ENCODE measurements at places on chromosomes 11 and 22. TPM values are rescaled to one million over a fixed set of nuclear protein-coding genes. Genes with fewer than 3 reads are reported as not detected.

The DSCAML1 gene
- total RNA-seq, result 0.29 TPM

GRCh38 chr11:66727282-66728037 lies 1.6 kb downstream of the SPTBN2 start:
- no peak overlapping the region for H3K27ac ChIP-seq
- H3K36me3 ChIP-seq, result peaks cover 4% of the 10 kb centered on the region
- DNase-seq, result peak; percentile 46
- H3K4me3 ChIP-seq, result peak overlapping the region; percentile 45
- H3K27me3 ChIP-seq, result peaks cover 49% of the 10 kb centered on the region

- no peak overlapping the region for H3K4me3 ChIP-seq
- peaks cover 5% of the 10 kb centered on the region for H3K4me1 ChIP-seq
Observed at GRCh38 chr22:20639750-20640149, 132.3 kb downstream of the MED15 start.

DNA sequence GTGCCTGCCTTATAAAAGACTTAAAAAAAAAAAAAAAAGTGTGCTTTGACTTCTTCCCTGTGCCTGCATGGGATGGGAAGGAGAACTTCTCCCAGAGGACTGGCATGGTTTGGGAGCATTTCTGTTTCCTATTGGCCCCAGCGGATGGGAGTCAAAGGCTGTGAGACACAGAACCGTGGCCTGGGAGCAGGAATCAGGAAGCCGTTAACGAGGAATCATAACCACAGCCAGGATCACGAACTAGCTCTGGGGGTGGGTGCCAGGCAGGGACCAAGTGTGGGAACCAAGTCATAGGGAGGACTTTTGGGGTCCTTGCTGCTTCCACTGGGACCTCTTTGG lies 526 bp downstream of the C1QTNF6 start:
- H3K27ac ChIP-seq, result no peak overlapping the region
- peaks cover 39% of the 10 kb centered on the region for H3K4me1 ChIP-seq
- H3K27me3 ChIP-seq, result no peaks in the 10 kb centered on the region
- peaks cover 8% of the 10 kb centered on the region for H3K36me3 ChIP-seq

The PRG3 gene
- total RNA-seq, result not detected

DNA sequence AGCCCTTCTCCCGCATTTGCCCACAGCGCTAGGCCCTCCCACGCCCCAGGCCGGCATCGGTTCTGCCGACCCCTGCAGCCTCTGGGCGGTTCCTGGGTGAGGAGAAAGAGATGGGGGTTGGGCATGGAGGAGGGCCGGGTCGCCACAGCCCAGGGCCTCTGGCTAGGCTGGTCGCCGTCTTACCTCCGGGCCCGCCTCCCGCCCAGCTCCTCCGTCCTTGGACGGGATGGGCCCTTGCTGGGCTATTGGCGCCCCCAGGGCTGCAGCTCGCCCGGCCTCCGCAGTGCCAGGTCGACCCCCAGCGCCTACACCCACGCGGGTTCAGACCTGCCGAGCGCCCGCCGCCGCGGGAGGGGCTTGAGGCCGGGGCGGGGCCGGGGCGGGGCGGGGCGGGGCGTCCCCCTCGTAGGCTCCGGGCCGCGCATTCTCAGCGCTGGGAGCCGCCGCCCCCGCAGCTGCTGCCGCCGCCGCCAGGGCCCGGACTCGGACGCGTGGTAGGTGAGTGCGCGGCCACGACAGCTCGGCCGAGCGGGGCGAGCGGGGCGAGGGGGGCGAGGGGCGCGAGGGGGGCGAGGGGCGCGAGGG lies at the start of gene CD151:
Gene CD151, plus strand, starts transcription at position 424 of the 585 bp plus-strand sequence. CDS start 3,118 bp downstream, outside the sequence.
- H3K4me3 ChIP-seq, result peak within 1 kb of the TSS; percentile 65
- no peaks in the 10 kb centered on the region for H3K36me3 ChIP-seq
- H3K27ac ChIP-seq, result no peak within 1 kb of the TSS

The GDPD4 gene
- total RNA-seq, result not detected

DNA sequence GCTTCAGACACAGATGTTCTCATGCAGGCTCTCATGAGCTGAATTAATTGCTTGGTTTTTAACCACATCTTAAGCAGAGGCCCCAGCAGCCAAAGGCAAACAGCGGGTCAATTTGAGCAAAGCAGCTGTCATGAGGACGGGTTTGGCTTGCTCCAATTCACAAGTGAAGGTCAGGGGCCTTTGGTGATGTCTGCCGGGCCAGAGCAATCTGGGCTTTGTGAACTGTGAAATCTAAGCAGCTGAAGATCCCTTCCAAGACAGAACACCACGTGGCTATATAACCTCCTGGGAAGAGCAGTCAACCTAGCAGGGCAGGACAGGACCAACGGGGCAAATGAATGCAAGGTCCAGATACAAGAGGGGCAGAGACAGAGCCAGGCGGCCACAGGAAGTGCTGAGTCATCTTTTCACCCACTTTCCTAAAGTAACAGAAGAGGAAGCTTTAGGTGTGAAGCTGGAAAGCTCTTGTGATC lies 187.3 kb upstream of the B3GAT1 start:
- peaks cover 12% of the 10 kb centered on the region for H3K27me3 ChIP-seq
- no peak for DNase-seq
- no peak overlapping the region for H3K4me3 ChIP-seq
- no peaks in the 10 kb centered on the region for H3K36me3 ChIP-seq
- H3K4me1 ChIP-seq, result no peaks in the 10 kb centered on the region

GRCh38 chr11:115930291-115930690 lies 426.1 kb upstream of the CADM1 start:
- no peak overlapping the region for H3K27ac ChIP-seq
- H3K4me1 ChIP-seq, result peaks cover 6% of the 10 kb centered on the region
- peaks cover 4% of the 10 kb centered on the region for H3K27me3 ChIP-seq
- no peak for DNase-seq

The APOA4 gene
- total RNA-seq, result not detected

The FJX1 gene
- 0.62 TPM for total RNA-seq

The OR6M1 gene
- total RNA-seq, result not detected

- no peaks in the 10 kb centered on the region for H3K27me3 ChIP-seq
- H3K4me1 ChIP-seq, result no peaks in the 10 kb centered on the region
- no peak for DNase-seq
- H3K27ac ChIP-seq, result no peak overlapping the region
- H3K36me3 ChIP-seq, result no peaks in the 10 kb centered on the region
Observed at GRCh38 chr22:30627471-30627870, 8.1 kb upstream of the SLC35E4 start.

The HTR3A gene
- not detected for total RNA-seq

The TMEM225 gene
- not detected for total RNA-seq

GRCh38 chr11:119384332-119384731 lies 2.8 kb upstream of the USP2 start:
- H3K27ac ChIP-seq, result no peak overlapping the region
- no peak overlapping the region for H3K4me3 ChIP-seq
- H3K27me3 ChIP-seq, result no peaks in the 10 kb centered on the region
- DNase-seq, result no peak
- peaks cover 10% of the 10 kb centered on the region for H3K4me1 ChIP-seq
- no peaks in the 10 kb centered on the region for H3K36me3 ChIP-seq

- H3K36me3 ChIP-seq, result peaks cover 8% of the 10 kb centered on the region
- no peaks in the 10 kb centered on the region for H3K27me3 ChIP-seq
- no peaks in the 10 kb centered on the region for H3K4me1 ChIP-seq
- H3K27ac ChIP-seq, result no peak overlapping the region
- DNase-seq, result no peak
Observed at GRCh38 chr11:28342716-28343115, 234.5 kb downstream of the METTL15 start.

DNA sequence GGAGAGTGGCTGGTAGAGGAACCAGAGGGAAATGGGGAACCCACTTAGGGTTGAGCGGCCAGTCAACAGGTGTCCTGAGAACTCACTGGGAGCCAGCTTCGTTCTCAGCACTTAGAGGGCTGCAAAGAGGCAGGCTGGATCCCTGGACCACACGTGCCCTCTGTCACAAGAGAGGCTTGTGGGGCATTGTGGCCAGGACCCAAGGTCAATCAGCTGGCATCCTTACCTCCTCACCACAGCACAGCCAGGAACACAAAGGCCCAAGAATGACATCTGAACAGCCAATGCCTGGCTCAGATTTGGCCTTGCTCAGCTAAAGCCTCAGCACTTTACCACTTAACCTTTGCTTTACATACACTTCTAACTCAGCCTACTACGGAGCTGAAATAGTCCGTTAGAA lies 7.4 kb downstream of the MAPK8IP1 start:
- DNase-seq, result no peak
- peaks cover 18% of the 10 kb centered on the region for H3K27me3 ChIP-seq
- H3K4me3 ChIP-seq, result no peak overlapping the region
- no peak overlapping the region for H3K27ac ChIP-seq
- H3K36me3 ChIP-seq, result no peaks in the 10 kb centered on the region
- no peaks in the 10 kb centered on the region for H3K4me1 ChIP-seq

- no peak overlapping the region for H3K4me3 ChIP-seq
- DNase-seq, result no peak
- no peaks in the 10 kb centered on the region for H3K27me3 ChIP-seq
- H3K4me1 ChIP-seq, result peaks cover 79% of the 10 kb centered on the region
- peaks cover 23% of the 10 kb centered on the region for H3K36me3 ChIP-seq
Observed at GRCh38 chr11:96227244-96227643, 115.8 kb downstream of the MAML2 start.

DNA sequence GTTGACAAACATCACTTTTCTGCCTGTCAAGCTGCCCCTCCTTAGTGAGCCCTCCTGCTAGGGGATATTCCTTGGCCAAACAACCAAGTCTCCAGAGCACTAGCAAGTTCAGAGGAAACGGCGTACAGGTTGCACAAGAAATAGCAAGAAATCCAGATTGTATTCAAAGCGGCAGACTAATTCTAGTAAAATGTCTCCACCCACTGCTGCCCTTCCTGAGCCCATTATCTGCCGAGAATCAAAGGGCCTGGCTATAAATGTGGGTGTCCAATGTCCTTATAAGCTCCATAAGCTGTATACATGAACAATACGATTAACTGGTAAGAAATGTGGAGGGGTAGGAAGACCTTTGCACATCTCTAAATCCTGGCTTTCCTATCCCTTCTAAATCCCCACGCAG lies 44.0 kb upstream of the AKIP1 start:
- H3K4me3 ChIP-seq, result no peak overlapping the region
- H3K27ac ChIP-seq, result no peak overlapping the region
- no peaks in the 10 kb centered on the region for H3K36me3 ChIP-seq
- no peak for DNase-seq

GRCh38 chr11:39690856-39691255 lies 1768.6 kb downstream of the LRRC4C start:
- no peaks in the 10 kb centered on the region for H3K36me3 ChIP-seq
- no peak for DNase-seq
- no peak overlapping the region for H3K4me3 ChIP-seq
- no peak overlapping the region for H3K27ac ChIP-seq
- no peaks in the 10 kb centered on the region for H3K27me3 ChIP-seq

The GNB1L gene
- total RNA-seq, result 11.3 TPM

The LRP4 gene
- total RNA-seq, result not detected

GRCh38 chr11:112539741-112540140 lies 279.1 kb upstream of the PLET1 start:
- no peaks in the 10 kb centered on the region for H3K36me3 ChIP-seq
- H3K27ac ChIP-seq, result no peak overlapping the region
- peak; percentile 53 for DNase-seq
- H3K4me3 ChIP-seq, result no peak overlapping the region
- H3K4me1 ChIP-seq, result peaks cover 44% of the 10 kb centered on the region
- peaks cover 2% of the 10 kb centered on the region for H3K27me3 ChIP-seq

- peaks cover 42% of the 10 kb centered on the region for H3K4me1 ChIP-seq
- H3K27me3 ChIP-seq, result peaks cover 5% of the 10 kb centered on the region
- DNase-seq, result no peak
- H3K36me3 ChIP-seq, result no peaks in the 10 kb centered on the region
Observed at GRCh38 chr11:112537846-112538330, 277.2 kb upstream of the PLET1 start.

Measured in activated CD4-positive, alpha-beta memory T cell treated with anti-CD3 and anti-CD28 coated beads for 36 hours (primary cell).